ENCODE measurements at places on chromosomes 6 and 20. TPM values are rescaled to one million over a fixed set of nuclear protein-coding genes. Genes with fewer than 3 reads are reported as not detected.

Gene GPX5
- not detected for total RNA-seq

Gene ADAM33
- 0.06 TPM for total RNA-seq

Gene MLN
- total RNA-seq: not detected

Gene SIGLEC1
- total RNA-seq: not detected

Gene FBXO30
- 7.1 TPM for total RNA-seq

Gene PARD6B
- total RNA-seq: 2.6 TPM

Gene EYS
- total RNA-seq: 0.02 TPM

Gene DEFB123
- total RNA-seq: not detected

Gene NCOA3
- 42.3 TPM for total RNA-seq

Gene MAFB
- total RNA-seq: 0.05 TPM

Gene BCL2L1
- total RNA-seq: 183 TPM

Gene HSPA1B
- 260 TPM for total RNA-seq

Gene LY6G6D
- not detected for total RNA-seq

Gene WFDC5
- not detected for total RNA-seq

Measured in A549 treated with RU486 at 1 μM for 4 hours (cell line).